ENCODE measurements at places on chromosomes 16 and 17. TPM values are rescaled to one million over a fixed set of nuclear protein-coding genes. Genes with fewer than 3 reads are reported as not detected.

DNA sequence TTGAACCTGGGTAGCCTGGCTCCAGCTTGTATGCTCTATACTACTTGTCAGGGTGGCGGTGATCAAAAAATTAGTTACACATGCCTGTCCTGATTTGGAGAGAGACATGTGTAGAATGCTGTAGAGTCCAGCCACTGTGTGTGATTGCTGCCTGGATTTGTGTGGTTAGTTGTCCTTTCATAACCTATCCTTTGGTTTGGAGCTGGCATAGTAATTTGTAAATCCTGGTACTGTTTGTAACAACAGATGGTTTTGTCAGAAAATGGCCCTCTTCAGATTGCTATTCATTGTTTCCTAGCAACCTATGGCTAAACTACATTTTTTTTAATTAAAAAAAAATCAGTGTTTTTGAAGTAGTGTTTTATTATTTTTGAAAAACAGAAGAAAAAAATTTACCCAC lies 30.5 kb downstream of the ETV4 start:
- peak; percentile 59 for DNase-seq

GRCh38 chr16:4606354-4606753 lies 8.3 kb downstream of the UBALD1 start:
- DNase-seq = no peak

DNA sequence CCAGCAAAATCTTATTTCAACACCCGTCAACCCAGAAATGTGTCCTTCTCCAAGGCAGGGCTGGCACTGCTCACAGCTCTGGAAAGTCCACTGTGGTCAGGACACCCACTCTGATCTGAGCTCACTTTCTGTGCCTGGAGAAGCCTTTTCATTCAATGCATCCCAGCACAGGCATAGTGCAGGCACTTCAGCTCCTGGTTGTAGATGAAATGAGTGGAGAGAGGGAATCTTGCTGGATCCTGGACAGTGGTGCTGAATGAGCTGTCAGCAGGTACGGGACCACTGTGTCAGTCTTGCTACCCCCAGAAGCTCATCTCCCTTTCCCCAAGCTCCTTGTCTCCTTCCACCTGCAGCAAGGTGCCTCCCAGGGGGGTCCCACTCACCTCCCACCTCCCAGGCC lies 86.1 kb upstream of the SALL1 start:
- DNase-seq = no peak

SDR42E2 gene
- total RNA-seq = not detected

DNA sequence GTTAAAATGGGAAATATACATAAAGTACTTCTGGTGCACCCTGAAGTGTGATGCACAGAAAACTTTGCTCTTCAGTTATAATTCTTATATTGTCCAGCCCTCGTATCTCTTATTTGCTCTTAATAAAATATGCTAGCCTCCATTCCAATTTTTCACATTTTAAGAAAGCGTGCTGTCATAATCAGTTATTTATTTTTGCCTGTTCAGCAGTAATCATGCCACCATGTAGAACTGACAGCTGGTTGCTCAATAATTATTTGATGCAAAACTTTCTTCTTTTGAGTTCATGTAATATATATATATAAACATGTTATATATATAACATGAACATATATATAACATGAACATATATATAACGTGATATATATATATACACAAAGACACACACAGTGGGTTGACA lies 294.6 kb downstream of the CNTNAP4 start:
- no peak for DNase-seq

GRCh38 chr16:67423611-67424260 lies 7.2 kb upstream of the HSD11B2 start:
- DNase-seq = no peak

DNA sequence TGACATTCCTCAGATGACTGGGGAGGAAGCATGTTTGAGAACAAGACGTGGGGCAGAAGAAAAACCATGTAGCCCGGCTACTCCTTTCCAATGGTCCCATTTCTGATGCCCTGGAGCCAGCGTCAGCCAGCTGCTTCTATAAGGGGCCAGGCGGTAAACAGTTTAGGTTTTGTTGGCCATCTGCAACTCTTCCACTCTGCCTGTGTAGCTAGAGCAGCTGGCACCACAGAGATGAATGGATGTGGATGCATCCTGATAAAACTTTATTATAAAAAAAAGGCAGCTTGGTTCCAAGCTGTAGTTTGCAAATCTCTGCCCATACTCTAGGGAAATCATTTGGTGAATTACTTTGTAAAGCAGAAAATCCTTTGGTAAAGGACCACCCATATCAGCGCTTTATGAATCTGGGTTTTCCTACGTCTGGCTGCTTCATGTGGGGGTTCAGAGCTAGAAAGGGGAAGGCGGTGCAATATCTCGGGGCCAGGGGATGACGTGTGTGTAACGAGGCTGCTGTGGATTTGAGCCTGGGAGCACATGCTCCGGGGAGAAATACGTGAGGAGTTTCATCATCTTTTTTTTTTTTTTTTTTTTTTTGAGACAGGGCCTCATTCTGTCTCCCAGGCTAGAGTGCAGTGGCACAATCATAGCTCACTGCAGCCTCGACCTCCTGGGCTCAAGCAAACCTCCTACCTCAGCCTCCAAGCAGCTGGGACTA lies 3.4 kb upstream of the SRL start:
- DNase-seq = peak; percentile 9

CCL3 gene
- not detected for total RNA-seq

- DNase-seq = no peak
Observed at GRCh38 chr16:17367923-17368322, 102.8 kb downstream of the XYLT1 start.

ITGB4 gene
- total RNA-seq = 5.5 TPM

All from LHCN-M2 (cell line).